PC-3 (cell line): ENCODE measurements at places on chromosomes 5 and 9. TPM values are rescaled to one million over a fixed set of nuclear protein-coding genes. Genes with fewer than 3 reads are reported as not detected.

EQTN gene
- not detected in 2 replicates for total RNA-seq

DNA sequence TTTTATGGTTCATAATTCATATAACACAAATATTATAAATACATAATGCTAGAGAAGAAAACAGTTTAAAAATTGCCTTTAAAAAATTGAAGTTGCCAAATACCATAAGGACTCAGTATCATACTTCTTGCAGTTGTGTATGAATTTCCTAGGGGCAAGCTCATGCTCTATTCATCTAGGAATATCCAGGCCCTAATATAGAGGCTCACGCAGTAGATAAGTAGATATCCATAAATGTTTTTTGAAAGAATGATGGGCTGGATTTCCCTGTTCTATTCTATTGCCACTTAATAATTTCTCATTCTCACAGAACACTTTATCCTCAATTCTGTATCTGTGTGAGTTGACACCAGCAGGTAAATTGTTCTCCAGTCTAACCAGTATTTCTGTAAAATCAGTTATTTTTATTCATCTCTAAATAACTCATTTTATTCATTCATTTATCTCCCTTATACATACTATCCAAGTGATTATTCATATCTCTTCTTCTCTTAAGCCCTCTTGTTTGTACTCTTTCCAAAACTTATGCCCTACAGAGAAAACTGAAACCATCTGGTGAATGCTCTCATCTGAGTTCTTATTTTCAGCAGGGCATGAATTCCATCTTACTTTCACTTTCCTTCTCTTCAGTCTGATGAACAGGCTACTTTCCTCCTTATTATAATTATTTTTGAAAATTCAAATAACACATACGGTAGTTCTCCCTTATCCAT is 97.1 kb downstream of the SLC44A1 start:
- DNase-seq: no peak

IGIP gene
- 1.3 and 2.1 TPM in 2 replicates for total RNA-seq

DNA sequence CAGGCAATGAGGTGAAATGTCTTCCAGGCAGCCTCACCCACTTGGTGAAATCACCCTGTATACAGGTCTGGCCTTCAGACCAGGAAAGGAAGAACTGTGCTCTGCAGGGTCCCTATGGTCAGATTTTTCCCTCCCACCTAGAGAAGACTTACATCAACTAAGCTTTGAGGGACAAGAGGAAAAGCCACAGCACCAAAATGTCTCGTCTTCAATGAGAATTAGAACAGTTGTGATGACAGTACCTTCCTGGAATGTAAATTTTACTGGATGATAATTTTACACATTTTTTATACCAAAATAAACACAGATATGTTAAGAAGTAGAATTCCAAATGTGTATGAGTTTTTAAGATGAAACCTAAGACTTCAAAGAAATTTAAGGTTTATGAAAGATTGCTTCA is 283.9 kb downstream of the SPOCK1 start:
- no peak for DNase-seq

NR4A3 gene
- 0.77 and 0.98 TPM in 2 replicates for total RNA-seq

DNA sequence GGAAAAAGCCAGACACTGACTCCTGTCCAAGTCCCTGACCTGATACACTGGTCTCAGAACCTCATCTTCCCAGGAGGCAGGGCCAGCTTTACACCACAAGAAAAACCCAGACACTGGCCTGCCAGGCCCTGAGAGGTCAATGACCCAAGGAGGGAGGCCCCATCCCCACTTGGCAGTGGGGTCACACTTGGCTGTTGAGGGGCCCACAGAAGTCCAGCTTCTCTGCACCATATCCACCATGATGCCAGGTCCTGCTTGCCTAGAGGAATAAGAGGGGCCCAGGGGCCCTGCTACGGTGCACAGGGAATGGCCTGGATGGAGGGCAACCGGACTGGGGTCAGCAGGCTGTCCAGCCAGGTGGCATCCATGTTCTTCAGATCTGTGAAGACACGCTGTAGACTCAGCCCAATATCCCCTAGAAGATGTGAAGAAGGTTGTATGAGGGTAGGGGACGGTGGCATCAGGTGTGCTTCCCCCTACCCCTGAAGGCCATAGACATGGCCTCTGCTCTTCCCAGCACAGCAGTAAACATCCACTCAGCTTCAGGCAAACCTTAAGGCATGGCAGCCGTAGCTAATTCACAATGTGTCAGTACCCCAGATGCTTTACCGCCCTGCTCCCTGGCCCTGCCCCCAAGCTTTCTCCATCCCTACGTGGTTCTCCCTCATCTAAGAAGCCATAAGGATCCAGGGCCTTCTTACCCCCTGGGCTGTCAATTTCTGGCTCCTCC is 6.7 kb downstream of the IRF1 start:
- no peak for DNase-seq
